GM12892 (cell line): ENCODE measurements at places on chromosomes 5 and 9.

DNA sequence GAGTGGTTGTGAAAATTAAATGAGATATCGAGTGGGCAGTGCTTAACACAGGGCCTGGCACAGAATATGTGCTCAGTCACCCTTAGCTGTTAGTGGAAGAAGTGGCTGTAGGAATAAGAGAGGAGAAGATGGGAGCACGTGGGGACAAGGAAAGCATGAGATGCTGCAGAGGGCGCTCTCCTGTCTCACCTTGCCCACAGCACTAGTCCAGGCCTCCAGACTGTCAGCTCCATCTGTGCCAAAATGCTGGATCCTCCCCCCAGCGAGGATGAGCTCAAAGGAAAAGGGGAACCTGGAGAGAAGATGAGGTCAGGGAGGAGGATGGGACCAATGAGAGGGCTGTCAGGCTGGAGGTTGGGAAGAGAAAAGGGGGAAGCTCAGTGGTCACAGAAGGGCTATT lies 12.5 kb downstream of the ARAP3 start:
- DNase-seq: no peak

DNA sequence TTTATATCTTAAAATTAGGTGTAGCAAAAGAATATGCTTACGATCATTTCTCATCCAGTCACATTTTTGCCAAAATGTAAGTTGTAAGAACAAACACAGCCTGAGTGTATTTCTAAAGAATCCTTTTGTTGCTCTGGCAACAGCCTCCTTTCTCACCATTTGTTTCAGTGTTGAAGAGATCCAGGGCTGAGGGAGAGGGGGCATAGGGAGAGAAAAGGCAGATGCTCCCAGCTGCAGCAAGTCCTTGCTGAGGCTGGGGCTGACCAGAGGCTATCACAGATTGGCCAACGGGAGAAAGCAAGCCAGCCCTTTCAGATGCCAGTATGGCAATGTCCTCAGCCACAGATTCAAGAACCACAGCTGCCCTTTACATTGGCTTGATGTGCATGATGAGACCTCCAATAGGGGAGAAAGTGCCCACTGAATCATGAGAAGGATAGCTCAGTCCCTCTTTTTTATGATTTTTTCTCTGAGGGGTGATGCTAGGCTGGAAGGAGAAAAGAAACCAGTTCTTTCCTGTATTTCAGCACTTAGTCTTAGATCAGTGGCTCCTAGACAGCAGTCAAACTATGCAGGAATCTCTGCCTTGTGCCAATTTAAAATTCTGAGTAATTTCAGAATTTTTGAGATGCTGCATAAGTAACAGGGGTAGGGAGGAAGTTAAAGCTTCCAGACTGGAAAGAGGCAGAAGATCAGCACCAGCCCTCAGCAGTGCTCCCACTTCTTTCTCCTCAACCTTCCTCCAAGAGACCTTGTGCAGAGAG lies 142.1 kb downstream of the LHFPL2 start:
- DNase-seq: no peak

- no peak for DNase-seq
These were observed 469.8 kb downstream of the ACTL7B start for GRCh38 chr9:108386032-108386431.

DNA sequence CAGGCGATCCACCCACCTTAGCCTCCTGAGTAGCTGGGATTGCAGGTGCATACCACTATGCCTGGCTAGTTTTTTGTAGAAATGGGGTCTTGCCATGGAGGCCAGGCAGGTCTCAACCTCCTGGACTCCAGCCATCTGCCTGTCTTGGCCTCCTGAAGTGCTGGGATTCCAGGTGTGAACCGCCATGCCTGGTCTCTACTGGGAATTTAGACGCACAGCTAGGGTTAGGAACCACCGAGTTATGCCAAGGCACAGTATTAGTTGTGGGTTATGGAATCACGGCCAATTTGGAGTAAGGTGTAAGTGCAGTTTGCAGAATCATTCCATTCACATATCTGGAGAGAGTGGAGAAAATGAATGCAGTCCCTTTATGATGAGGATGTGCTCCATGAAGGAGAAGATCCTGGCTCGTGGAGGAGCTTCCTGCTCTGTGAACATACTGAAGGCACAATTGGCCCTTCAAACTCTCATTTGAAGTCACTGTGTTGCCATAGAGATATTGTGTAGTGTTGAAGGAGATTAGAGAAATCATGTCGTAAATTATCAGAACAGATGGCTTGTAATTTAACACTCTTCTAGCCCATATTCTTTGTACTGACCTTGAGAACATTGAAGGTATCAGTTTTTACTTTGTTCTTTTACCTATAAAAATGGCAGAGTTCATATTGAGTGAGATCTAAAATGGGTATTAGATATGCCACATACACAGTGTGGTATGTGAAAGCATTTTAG lies 18.8 kb downstream of the TRIO start:
- DNase-seq: no peak

DNA sequence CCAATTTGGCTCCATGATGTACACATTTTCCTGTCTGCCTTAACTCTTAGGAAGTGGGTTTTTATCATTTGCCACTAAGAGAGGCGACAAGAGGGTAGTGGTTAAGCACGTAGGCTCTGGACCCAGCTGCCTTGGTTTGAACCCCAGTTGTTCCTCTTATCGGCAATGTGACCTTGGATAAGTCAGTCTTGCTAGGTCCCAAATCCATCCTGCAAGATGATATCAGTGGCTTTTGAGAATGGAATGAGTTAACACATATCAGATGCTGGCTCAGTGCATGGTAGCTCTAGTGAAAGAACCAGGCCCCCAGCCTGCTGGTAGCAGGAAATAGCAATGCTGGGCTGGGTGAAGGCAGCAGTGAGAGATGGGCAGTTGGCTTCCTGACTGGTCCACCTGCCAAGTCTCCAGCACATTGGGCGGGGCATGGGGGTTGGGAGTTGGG lies 72.5 kb downstream of the STK10 start:
- DNase-seq: no peak

DNA sequence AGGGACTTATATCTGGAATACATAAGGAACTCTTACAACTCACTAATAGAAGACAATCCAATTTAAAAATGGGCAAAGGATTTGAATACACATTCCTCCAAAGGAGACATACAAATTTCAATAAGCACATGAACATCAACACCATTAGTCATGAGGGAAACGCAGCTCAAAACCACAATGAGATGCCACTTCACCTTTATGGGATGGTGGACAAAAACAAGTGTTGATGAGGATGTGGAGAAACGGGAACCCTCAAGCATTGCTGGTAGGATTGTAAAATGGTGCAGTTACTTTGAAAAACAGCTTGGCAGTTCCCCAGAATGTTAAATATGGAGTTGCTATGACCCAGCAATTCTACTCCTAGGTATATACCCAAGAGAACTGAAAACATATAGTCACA lies 72.7 kb upstream of the IER5L start:
- DNase-seq: no peak

- no peak for DNase-seq
These were observed 4.2 kb upstream of the SEC16A start for GRCh38 chr9:136486823-136487620.

- no peak for DNase-seq
These were observed 1.6 kb downstream of the TSLP start for GRCh38 chr5:111072949-111073682.

DNA sequence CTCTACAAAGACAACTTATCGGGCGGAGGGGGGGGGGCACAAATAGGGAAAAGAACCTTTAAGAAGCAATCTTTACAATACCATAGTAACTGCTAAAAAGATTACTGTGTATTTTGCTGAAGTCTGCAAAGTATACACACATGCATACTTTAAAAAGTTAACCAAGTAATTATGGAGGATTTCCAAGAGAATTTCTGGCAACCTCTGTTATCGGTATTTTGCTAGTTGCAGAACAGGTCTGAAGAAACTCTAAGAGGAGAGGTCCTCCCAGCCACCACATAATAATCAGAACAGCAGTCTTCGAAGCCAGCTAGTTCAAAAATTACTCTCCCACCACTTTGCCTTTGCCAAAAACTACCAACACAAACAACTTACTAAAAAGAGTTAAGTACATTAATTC lies 56.1 kb downstream of the UBAP2 start:
- no peak for DNase-seq

DNA sequence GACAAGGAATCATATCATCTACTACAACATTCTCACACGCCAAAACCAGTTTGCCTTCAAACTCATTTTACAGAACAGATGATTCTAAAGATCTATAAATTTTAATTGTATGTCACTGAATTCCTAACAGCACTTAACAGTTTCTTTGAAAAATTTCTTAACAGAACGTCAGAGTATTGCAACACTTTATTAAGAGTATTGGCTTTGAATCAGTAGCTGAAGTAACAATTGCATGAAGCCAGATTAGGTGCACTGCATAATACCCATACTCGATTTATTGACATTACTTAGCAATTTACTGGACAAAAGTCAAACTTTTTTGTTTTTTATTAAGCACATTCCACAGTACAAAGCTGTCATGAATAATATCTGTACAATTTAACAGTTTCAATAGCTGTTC lies 75.8 kb downstream of the SMIM23 start:
- no peak for DNase-seq

DNA sequence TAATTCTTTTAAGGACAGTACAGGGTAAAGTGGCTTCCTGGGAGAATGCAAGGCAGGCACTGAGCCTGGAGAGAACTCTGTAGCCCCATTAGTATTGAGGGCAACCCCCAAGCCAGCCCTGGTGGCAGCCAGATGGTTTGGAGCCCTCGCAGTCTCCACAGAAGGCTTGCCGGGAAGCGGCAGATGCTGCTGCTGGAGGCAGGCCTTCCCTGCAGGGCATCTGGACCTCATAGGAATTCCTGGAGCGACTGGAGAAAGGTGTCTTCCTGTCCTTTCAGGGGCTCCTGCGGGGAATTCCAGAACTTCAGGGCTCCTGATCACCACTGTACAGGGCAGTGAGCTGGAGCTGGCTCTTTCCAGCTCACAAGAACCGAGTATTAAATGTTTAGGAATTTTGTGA lies 167.5 kb downstream of the INSYN2B start:
- DNase-seq: no peak
